ENCODE measurements at places on chromosomes 16 and 17. TPM values are rescaled to one million over a fixed set of nuclear protein-coding genes. Genes with fewer than 3 reads are reported as not detected.
A peak's percentile ranks its signal among the peaks of the same experiment; 100 is the strongest.

DNA sequence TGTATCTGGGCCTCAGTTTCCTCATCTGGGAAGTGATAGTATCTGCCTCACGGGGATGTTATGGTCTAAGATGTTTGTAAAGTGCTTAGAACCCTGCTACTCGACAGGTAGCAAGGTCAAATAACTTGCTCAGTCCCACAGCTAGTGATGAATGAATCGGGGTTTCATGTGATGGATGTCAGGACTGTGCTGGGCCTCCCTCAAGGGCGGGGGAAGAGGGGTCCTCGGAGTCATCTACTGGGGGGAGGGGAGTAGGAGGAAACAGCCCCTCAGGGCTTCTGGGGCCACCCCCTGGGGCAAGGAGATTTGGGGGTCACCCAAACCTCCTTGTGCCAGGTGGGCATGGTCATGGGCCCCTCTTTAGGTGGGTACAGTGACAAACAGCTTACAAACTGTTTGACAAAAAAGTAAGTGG lies 732 bp downstream of the PNPO start:
- DNase-seq: no peak

- DNase-seq: no peak
Measured at GRCh38 chr16:30748634-30749445, 615 bp downstream of the PHKG2 start.

DNA sequence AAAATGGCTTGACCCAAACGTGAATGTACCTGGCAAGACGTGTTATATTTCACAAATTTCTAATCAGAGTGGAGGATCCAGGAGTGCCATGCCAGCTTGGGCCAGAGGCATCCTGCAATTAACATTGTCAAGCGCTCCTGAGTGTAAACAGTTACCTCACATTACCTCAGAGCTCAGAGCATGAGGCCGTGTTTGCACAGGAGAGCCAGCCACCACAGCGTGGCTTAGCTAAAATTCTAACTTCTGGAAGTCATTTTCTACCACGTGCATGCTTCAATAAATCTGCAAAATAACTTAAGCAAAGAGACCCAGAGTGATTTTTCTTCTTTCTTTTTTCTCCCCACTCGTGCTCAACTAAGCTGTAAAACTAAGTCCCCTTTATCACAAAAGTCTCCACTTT lies 769.0 kb downstream of the KCNJ2 start:
- DNase-seq: no peak

DNA sequence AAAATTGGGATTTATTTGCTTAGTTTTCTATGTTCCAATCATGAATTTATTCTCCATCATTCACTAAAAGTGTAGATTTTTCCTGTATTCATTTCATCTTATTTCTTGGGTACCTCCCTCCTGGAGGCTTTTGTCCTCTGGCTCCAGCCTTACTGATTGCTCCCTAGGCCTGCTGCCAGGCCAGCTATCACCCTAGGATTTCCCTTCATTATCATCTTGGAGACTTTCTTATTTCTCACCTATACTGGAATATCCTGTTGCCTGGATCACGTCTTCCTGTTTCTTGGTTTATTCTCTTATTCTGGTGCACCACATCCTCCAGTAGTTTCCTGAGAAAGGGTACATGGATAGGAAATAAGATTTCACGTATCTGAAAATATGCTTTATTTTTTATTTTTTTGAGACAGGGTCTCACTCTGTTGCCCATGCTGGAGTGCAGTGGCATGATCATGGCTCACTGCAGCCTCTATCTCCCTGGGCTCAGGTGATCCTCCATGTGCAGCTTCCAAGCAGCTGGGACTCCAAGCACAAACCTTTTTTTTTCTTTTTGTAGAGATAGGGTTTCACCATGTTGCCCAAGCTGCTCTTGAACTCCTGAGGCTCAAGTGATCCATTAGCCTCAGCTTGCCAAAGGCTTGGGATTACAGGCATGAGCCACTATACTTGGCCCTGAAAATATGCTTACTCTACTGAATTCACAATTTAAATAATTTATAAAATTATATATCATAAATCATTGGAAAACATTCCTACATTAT lies 13.3 kb upstream of the KPNB1 start:
- DNase-seq: no peak

DNA sequence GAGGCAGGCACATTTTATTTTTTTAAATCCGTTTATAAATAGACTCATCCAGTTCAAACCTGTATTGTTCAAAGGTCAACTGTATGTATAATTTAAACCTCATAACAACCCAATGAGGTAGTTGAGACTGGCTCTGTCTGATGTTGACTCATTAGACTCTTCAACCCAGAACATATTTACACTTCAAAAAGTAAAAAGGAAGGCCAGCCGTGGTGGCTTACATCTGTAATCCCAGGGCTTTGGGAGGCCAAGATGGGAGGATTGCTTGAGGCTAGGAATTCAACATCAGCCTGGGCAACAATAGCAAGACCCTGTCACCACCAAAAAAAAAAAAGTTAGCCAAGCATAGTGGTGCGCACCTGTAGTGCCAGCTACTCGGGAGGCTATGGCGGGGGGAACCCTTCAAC lies 32.5 kb upstream of the DHRS7B start:
- no peak for DNase-seq

DNA sequence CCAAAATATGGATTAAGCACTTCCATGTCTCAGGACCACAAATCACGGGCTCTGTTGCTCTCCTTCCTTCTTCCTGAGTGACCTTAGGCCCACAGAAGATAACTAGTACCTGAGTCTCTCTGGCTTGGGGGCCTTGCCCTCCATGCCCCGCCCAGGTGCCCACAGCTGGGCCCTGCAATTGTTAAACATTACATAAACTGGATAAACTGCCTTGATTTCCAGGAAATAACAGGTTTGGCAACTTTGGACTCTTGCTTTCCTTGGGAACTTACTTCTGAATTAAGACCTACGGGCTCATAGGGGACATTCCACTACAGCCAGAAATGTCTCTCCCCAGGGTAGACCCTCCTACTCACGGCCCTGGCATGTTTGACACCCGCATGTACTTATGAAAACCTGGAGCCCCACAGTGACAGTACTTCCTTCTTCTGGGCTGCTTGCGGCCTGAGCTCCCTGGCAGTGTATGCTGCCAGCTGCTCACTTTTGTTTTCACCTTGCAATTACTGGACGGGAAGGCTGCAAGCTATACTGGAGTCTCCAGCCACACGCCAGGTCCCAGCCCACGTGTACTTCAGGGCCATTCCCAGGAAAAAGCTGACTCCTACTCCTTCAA lies 2.3 kb upstream of the UBALD2 start:
- DNase-seq: peak; percentile 72

DNA sequence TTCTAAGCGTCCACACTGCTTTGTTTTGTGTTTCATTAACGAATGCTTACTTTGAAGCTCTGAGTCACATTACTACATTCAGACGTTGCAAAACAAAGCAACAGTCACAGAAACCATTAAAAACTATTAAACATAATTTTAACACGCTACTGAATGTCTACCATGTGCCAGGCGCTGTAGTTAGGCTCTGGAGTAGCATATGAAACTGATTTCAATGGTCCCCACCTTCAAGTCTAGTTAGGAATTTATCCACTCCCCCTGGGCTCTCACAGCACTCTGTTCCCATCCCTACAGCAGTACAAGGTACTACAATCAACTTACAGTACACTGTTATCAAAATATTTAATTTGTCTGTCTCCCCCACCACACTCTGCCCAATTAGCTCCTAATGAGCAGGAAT lies 631 bp downstream of the UTP6 start:
- DNase-seq: no peak

DNA sequence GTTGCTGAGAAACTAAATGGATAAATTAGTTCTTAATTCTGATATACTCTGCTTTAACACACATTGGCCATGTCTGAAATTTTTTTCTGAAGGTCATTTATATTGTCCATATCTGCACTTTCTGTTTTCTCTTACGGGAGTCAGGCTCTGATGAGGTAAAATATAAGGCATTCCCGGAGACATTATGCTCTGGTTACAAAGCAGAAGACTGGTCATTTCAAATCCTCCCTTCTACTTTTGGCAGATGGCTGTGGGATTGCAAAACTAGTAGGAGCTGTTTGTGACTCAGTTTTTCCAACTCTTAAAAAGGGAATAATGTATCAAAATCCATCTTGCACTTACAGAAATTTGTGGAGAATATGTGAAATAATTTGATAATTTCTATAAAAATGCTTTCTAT lies 92.2 kb upstream of the CPHXL start:
- no peak for DNase-seq

DNA sequence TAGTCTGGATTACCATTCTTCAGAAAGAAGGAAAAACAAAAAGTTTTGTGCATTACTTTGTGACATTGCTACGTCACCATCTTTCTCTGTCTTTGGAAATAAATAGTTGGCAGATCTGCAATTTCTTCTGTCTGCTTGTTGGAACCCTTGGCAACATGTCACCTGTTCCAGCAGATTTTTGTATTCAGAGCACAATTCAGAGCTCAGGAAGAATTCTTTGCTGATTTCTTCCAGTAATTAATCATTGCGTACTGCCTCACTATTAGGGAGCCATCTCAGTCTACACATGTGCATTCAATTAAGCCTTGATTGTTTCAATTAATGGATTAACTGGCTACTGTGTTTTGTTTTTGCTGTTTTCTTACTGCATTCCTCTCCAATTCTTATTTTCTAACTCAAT lies 467.2 kb downstream of the CDH8 start:
- no peak for DNase-seq

DNA sequence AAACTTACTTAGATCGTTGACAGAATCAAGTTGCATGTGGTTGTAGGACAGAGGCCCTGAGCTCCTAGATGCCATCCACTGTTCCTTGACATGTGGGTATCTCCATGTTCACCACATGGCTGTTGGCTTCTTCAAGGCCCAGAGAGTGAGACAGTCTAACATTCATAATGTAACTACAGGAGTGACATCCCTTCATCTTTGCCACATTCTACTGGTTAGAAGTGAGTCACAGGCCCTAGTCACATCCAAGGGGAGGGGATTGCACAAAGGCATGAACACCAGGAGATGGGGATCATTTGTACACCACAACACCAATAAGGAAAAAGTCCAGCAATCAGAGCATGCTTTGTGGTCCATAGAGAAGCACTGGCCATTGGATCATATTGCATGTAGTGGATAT lies 56.6 kb downstream of the WSCD1 start:
- DNase-seq: no peak

- DNase-seq: no peak
Measured at GRCh38 chr16:81324808-81325207, 10.0 kb downstream of the GAN start.

- no peak for DNase-seq
Measured at GRCh38 chr16:24624102-24624501, 84.7 kb downstream of the RBBP6 start.

- DNase-seq: no peak
Measured at GRCh38 chr16:2529961-2530628, 1.1 kb downstream of the CEMP1 start.

GRCh38 chr17:57372156-57372555 lies 115.8 kb downstream of the MSI2 start:
- no peak for DNase-seq

DNA sequence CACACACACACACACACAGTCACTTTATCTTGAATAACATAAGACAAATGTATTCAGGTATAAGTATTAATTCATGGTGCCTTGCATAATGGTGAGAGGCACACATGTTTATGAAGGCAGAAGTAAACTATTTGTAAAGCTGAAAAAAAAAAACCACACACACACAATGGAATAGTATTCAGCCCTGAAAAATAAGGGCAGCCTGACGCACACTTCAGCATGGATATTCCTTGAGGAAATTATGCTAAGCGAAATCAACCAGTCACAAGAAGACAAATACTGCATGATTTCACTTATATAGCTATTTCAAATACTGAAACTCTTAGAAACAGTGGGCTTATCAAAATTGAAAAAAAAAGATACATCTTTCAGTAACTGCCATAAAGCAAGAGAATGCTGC lies 200.2 kb upstream of the RBFOX1 start:
- DNase-seq: no peak

- DNase-seq: no peak
Measured at GRCh38 chr17:17711641-17712162, 30.4 kb downstream of the RAI1 start.

- peak; percentile 7 for DNase-seq
Measured at GRCh38 chr17:76925441-76925891, 57.3 kb downstream of the MGAT5B start.

DNA sequence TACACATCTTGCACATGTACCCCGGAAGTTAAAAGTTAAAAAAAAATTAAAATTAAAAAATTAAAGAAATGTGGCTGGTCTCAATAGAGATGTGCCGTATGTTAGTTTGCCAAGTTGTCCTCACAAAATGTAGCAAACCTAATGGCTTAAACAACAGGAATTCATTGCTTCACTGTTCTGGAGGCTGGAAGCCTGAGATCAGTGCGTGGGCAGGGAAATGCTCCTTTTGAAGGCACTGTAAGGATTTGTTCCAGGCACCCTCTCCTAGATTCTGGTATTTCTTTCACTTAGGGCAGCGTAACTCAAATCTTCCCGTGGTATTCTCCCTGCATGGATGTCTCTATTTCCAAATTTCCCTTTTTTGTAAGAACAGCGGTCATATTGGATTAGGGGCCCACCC lies 32.7 kb upstream of the MON1B start:
- no peak for DNase-seq

DNA sequence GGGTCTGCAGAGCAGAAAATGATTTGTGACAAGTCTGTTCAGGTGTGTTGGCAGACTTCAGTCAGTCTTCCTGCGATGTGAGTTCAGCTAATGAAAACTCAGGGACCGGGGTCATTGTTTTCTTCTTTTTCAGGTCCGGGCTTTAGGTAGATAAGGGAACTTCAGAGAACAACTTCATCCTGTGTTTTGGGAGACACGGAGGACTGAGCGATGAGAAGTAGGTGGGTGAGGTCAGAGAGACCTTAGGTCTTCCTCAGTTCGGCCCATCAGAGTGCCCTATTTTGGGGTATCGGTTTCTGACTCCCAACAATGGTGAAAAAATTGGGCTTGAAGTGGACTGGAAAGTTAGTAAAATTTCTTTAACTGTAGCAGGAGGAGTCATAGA lies 88.9 kb upstream of the ATF7IP2 start:
- no peak for DNase-seq

Gene SCN4A
- 0.36 TPM for polyA plus RNA-seq

Gene CTF1
- 9.9 TPM for polyA plus RNA-seq

Gene MYH11
- 132 TPM for polyA plus RNA-seq

Gene PRMT7
- polyA plus RNA-seq: 53.9 TPM

Gene ZNF213
- 16.9 TPM for polyA plus RNA-seq

Gene ZMYND15
- polyA plus RNA-seq: 0.39 TPM

Gene NOXO1
- 0.53 TPM for polyA plus RNA-seq

Gene SLC12A3
- polyA plus RNA-seq: 0.05 TPM

Gene MBTD1
- 51.8 TPM for polyA plus RNA-seq

Gene FSCN2
- 2.0 TPM for polyA plus RNA-seq

Gene MYL11
- not detected for polyA plus RNA-seq

Gene SP6
- polyA plus RNA-seq: 3.5 TPM

Gene KIF2B
- polyA plus RNA-seq: not detected

Gene CREBBP
- polyA plus RNA-seq: 79.7 TPM

Gene TMC7
- polyA plus RNA-seq: 2.9 TPM

Gene ITGAD
- polyA plus RNA-seq: 0.03 TPM
